ENCODE measurements at places on chromosomes 11 and 22. TPM values are rescaled to one million over a fixed set of nuclear protein-coding genes. Genes with fewer than 3 reads are reported as not detected.

RTN4R gene
- 1.3 TPM for total RNA-seq

DNA sequence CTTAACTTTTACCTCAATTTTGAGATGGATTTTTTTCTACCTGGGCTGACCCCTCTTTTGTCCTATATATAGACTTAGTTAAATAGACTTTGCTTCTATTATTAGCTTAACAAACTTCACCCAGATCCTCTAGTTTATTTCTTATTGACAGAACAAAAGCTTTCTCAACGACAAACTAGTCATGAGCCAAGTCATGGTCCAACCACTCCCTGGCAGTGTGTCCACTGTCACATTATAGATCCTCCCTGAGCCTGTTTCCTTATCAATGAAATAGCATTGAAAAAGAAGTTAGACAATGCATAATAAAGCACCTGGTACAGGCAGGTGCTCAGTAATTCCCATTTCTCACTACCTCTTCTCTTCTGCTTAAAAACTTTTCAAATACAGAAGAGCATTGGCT, 155.1 kb downstream of the SPON1 start:
- no peak for DNase-seq

CRYBB3 gene
- not detected for total RNA-seq

DNA sequence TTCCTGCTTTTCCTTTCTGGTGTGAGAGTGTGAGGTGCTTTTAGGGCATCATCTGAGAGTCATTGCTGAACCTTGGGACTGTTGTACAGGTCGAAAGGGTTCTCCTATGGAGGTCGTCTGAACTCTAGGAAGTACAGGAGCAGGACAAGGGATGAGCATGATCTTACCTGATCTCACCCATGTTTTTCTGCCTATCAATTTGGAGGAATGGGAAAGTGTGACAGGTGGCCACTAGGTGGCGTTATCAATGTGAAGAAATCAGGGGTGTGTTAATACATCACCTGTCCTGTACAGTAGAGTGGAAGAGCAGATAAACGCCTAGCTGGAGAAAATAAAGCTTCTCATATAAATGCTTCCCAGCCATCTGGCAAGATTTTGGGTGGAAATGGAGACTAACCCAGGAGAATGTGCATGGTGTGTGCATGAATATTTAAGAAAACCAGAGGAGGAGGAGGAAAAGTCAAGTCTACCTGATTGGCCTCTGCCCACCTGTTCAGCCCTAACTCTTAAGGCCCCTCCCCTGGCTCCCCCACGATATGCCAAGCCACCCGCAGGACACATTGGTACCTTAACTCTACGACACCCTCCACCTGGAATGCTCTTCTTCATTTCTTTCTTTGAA, 72.0 kb upstream of the NARS2 start:
- peak; percentile 33 for DNase-seq

DNA sequence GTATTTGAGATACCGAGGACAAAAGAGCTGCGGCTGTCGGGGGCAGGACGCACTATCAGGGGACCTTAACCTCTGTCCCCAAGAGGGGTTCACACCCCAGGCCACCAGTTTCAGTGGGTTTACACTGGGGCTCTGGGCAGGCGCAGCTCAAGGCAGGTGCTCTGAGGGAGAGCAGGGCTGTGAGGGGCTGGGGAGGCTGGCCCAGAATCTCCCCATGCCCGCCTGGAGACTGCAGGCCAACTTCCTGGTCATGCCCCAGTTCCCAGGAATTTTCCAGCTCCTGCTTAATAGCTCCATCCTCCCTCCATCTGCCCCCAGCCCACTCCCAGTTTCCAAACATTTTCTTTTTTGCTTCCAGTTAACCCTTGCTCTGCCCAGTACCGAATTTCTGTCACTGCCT, 7.6 kb upstream of the PGA3 start:
- DNase-seq = no peak

- peak; percentile 27 for DNase-seq
Measured at GRCh38 chr22:43118953-43119458, 8.5 kb downstream of the BIK start.

ALDH3B1 gene
- 27.1 TPM for total RNA-seq

- no peak for DNase-seq
Measured at GRCh38 chr22:24094966-24095365, 83.9 kb downstream of the CABIN1 start.

DNA sequence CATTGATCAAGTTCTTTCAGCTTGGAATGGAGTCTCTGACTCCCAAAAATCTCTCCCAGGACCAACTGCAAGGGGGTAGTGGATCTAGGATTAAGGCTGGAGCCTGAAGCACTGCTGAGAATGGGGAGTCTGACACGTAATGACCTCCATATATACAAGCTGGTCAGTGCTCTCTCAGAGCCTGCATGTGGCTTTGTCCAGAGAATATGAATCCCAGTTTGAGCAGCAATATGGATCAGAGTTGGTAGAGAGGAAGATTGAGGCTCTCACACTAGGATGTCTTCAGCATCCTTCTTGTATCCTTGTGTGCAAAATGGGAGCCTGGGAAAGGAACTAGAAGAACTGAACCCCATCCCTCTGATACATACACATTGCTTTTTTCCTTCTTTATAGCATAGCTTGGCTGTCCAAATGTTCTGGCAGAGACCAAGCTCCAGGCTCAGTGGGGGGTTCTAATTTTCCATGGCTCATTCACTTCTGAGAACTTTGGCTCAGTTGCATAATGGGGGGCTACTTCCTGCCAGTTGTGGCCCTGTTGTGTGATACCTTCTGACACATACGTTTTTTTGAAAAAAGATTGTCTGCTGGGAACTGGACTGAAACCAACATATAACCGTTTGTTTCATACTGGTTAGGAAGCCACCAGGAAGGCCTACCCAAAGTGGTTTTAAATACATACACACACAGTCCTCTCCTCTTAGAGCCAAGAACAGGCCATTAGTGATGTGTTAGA, 138.2 kb downstream of the ETS1 start:
- no peak for DNase-seq

GRCh38 chr11:93694109-93694508, 32.6 kb downstream of the CEP295 start:
- no peak for DNase-seq

- no peak for DNase-seq
Measured at GRCh38 chr22:49305214-49305965, 522.3 kb downstream of the BRD1 start.

DNA sequence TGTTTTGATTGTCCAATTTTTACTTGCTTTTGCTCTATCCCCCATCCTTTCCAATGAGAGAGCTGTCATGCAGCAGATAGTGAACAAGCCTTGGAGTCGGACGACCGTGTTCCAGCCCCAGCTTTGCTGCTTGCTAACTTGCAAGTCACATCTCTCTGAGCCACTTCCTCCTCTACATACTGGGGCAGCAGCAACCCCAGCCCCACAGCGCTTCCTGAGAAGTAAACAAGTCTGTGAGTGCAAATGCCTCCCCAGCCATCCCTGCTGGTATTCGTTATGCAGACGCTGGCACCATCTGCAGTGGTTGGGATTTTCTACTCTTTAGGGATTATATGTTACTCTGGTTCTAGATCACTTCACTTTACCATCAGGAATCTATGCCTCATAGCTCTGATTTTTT, 35.0 kb downstream of the TPBGL start:
- peak; percentile 40 for DNase-seq

GRCh38 chr22:46968848-46969247, 206.4 kb downstream of the TBC1D22A start:
- no peak for DNase-seq

DNA sequence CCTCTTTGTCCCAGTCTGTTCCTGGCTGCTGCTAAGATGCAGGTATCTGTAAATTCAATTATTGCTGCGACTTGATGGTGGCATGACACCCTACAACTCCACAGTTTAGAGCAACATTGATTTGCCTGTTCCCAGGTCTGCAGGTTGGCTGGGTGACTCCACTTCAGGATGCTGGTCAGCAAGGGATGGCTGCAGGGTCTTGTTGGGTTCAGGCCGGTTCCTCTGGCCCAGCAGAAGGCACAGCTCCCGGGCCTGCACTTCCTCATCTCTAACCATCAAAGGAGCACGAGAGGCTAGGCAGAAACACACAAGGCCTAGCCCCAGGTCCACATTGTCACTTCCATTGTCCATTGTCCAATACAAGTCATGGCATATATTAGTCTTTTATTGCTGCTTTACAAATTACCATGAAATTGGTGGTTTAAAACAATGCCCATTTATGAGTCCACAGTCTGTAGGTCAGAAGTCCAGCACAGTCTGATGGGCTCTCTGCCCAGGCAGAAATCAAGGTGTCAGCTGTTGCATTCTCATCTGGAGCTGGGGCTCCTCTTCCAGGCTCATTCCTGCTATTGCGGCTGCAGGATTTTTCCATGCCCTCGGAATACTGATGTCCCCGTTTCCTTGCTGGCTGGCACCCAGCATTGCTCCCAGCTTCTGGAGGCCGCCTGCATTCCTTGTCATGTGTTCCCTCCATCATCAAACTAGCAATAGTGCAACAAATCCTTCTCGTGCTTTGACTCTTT, 96.6 kb upstream of the LMO1 start:
- no peak for DNase-seq

GRCh38 chr11:20712912-20713311, 43.5 kb downstream of the NELL1 start:
- no peak for DNase-seq

GRM5 gene
- total RNA-seq = under 0.01 TPM

OR5L2 gene
- total RNA-seq = not detected

- no peak for DNase-seq
Measured at GRCh38 chr11:42901084-42901483, 410.7 kb upstream of the API5 start.

GRCh38 chr11:32090545-32091370, at the start of gene RCN1:
Gene RCN1, plus strand, starts transcription at chr11:32091074. Its CDS starts 123 bp downstream, at chr11:32091197.
- DNase-seq = peak; percentile 94

TTC12 gene
- total RNA-seq = 16.0 TPM

GRCh38 chr11:110085255-110085838, 7.8 kb upstream of the ZC3H12C start:
- DNase-seq = peak; percentile 72

DNA sequence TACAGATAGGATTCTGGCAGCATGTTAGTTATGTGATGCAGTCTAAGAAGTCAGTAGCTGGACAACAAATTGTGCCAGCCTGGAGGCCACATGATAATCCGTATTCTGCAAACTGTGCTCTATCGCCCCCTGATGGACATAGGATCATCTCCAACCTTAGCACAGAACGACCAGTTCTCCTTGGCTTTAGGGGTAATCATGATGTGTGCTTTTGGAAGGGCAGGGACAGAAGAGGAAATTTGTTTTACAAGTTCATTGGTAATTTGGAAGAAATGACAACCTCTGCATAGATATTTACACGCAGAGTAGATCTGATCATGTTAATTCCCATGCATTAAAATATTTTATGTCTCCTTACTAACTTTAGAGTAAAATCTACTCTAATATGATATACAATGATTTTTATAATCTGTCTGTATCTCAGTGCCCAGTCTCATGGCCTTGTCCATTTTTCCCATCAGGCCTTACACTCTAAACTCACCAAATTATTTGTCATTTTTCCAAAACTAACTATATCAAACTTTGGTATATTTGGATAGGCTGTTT, 12.1 kb downstream of the OR10D3 start:
- peak; percentile 47 for DNase-seq

- peak; percentile 43 for DNase-seq
Measured at GRCh38 chr22:42116848-42117424, 13.7 kb downstream of the CYP2D6 start.

CTNND1 gene
- total RNA-seq = 199 TPM

MPZL2 gene
- total RNA-seq = not detected

- no peak for DNase-seq
Measured at GRCh38 chr22:43509337-43509736, 97.5 kb downstream of the MPPED1 start.

KLHDC7B gene
- 0.32 TPM for total RNA-seq

TMEM218 gene
- 27.2 TPM for total RNA-seq

DNA sequence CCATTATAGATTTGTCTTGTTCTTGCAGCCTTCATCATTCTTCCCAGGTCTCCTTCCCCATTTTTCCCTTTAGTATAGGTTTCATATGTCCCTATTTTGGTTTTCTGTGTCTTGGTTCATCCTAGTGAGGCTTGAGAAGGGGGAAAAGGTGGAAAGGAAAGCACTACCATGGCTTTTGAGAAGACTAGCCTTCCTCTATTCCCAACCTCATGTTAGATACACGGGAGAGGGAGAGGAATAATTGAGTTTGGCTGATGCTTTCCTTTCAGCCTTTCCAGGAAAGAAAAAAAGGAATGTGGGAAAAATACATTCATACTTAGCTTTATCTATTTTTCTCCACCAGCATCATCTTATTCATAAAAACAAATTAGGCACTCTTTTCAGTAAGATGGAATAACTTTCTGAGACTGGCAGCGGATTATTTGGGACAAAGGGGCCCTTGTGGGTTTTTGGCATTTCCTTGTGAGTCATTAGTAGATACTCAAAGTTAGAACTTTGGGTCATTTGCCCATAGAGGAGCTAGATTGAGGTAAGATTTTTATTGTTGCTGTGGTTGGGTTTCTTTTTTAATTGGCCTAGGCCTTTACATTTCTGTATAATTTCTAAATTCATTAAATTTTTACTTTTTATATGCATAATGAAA, 23.8 kb downstream of the CAPRIN1 start:
- peak; percentile 75 for DNase-seq

- DNase-seq = no peak
Measured at GRCh38 chr22:29300807-29301601, 5.4 kb upstream of the GAS2L1 start.

MYRF gene
- 2.6 TPM for total RNA-seq

TSSK2 gene
- total RNA-seq = not detected

MMP1 gene
- total RNA-seq = 281 TPM

- peak; percentile 28 for DNase-seq
Measured at GRCh38 chr11:73759610-73760134, 1.2 kb downstream of the RAB6A start.

GRCh38 chr11:19092850-19093249, 24.1 kb upstream of the ZDHHC13 start:
- DNase-seq = no peak

RIMBP3B gene
- 0.32 TPM for total RNA-seq

SESN3 gene
- 2.3 TPM for total RNA-seq

- no peak for DNase-seq
Measured at GRCh38 chr22:23847991-23848864, 9.4 kb upstream of the DERL3 start.

DNA sequence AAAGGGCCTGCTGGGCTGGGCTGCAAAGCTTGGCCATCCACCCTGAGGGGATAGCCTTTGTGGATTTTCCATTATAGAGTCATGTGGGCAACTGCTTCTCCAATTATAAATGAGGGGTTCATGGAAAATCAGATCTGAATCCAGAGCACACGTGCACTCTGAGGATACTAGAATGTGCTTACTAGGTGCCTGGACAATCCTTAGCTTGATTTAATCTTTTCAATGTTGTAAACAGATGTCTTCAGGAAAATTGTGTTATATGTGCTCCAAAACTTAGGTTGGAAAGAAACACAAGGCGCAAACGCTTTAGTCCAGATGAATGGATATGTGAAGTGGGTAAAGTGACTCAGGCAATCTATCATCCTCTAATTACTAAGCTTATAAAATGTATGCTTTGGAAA, 92.0 kb downstream of the SLC17A6 start:
- DNase-seq = no peak
